ENCODE measurements at places on chromosomes 13 and 19.
A peak's percentile ranks its signal among the peaks of the same experiment; 100 is the strongest.

DNA sequence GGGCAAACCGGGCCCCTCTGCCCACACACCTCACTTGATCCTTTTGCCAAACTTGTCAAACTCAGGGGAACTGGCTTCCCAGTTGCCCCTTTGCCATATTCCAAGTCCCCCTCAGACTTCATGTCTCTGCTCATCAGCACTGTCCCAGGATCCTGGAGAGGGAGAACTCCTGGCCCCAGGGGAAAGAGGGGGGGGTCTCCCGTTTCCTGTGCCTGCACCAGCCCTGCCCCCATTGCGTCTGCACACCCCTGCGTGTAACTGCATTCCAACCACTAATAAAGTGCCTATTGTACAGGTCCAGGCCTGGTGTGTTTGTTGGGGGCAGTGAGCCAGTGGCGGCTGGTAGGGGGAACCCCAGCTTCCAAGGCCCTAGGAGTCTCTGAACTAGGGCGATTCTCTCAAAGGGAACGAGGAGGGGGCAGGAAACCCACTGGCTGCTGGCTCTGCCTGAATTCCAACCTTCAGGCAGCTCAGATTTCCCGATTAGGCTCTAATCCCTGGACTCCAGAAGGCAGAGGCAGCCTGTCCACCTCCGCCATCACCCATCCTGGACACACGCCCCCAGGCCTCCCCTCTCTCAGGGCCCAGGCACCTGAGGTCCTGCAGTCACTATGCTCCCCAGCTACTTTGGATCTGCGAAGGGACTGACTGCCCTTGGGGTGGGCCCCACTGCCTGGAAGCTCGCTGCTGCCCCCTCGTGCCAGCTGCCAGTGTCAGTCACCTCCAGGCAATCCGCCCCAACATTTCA is 9.7 kb upstream of the ILF3 start:
- peak; percentile 79 for DNase-seq

DNA sequence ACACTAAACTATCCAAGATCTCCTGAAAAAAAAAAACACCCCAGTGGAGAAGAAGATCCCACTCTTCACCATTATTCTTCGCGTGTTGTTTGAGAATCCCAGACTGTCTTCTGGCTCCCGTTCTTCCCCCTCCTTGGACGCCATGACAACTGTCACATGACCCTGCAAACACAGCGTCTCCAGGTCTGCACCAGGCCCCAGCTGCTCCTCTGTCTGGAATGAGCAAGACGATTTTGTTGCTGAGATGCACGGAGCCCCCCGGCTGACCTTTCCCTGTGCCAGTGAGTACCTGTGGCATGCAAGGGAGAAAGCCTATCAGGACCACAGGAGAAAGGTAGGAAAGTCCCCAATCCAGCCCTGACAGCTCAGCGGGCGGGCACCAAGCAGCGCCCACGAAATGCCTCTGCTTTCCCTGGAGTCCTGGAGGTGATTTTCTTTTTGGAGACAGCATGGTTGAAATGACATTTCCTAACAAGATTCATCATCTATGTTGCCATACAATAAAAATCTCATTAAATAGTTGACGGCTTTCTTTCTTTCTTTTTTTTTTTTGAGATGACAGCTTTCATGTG is at the start of gene CFAP97D2:
Gene CFAP97D2, plus strand, starts transcription at position 171 of the 572 bp plus-strand sequence. Its CDS starts 74 bp downstream, at position 245.
- no peak for DNase-seq

DNA sequence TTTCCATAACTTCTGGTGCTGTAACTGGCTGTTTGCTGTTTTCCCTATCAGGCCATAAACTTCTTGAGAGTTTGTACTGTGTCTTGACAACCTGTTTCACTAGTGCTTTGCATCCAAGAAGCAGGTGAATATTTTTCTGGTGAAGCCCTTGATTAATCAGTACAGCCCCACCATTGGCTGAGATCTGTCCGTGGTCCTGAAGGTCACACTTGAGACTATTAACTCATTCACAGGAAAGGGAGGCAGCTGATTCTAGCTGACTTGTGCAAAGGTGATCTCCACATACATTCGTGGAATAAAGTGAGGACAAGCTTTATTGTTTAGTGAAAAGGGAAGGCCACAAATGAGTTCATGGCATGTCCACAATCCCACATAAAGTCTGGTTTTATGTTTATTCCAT is 61.4 kb upstream of the ZNF835 start:
- no peak for DNase-seq

DNA sequence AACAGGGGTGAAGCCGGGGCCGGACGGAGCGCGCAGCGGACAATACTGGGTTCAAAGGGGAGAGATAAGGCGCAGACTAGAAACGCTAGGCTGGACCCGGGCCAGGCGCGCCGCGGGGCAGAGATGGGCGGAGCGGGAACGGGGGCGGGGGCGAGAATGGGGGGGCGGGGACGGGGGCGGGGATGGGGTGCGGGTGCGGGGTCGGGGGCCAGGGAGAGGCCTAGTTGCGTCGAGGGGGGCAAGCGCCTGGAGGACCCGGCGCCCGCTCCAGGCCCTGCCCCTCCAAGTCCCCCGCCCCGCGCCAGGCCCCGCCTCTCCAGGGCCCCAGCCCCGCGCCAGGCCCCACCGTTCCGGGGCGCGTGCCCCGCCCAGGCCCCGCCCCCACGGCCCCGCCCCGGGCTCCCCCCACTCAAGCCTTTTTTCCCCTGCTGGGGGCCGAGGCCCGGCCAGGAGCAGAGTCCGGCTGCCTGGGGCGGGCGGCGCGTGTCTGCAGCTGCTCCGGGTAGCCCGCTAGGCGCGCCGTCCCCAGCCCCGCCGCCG is at the start of gene CERS4:
Gene CERS4, plus strand, starts transcription at position 449 of the 540 bp plus-strand sequence. CDS start 41,707 bp downstream, outside the sequence.
- DNase-seq, result peak; percentile 56

DNA sequence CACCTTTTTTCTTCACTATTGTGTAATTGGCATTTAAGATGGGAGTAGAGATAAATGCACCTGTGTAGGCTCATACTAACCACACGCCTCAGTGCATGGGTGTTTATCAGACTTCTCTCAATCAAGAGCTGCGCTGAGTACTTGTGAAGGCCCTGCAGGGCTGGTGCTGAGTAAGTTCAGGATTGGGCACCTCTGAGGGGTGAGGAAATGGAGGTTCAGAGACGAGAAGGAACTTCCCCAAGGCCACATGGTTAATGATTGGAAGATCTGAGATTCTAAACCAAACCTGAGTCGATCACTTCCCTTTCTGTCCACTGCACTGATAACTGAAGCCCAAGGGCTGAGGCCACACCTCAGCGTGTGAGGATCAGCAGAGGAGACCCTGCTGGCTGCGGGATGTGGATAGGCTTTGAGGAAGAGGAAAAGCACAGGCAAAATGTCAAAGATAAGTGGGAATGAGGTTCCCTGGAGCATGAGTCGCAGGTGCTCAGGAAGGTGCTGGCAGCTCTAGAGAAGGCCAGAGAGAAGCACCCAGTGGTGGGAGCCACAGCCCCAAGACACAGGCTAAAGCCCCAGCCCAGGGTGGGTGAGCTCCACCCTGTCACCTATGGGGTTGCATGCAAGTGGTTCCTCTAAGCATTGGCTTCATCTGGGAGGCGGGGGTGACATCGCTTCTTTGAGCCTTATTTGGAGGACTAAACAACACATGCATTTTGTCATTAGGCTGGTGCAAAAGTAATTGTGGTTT is 32.3 kb upstream of the GJB6 start:
- DNase-seq, result no peak

- DNase-seq, result no peak
Observed at GRCh38 chr13:42377640-42378382, 105.9 kb downstream of the AKAP11 start.

DNA sequence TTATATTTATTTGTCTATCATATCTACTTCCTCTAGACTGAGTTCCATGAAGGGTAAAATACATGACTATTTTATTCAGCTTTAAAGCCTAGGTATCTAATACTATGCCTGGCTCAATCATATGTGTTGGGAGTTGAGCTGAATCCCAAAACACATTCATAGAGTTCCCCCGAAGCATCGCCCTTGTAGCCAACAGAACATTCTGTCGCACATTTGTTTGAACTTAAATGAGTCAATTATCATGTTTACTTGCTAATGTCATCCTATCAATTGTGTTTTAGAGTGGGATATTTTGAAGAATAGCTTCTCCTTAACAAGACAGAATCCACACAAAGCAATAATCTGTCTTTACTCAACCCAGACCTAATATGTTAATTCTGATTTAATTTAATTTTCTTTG is 252.4 kb downstream of the HS6ST3 start:
- no peak for DNase-seq

- DNase-seq, result no peak
Observed at GRCh38 chr19:32164384-32164992, 180.9 kb upstream of the ZNF507 start.

- DNase-seq, result no peak
Observed at GRCh38 chr13:107244241-107244640, 676.3 kb upstream of the ARGLU1 start.

- DNase-seq, result no peak
Observed at GRCh38 chr13:60837806-60838205, 440.8 kb downstream of the TDRD3 start.

- DNase-seq, result no peak
Observed at GRCh38 chr19:426725-427445, 17.9 kb upstream of the C2CD4C start.

DNA sequence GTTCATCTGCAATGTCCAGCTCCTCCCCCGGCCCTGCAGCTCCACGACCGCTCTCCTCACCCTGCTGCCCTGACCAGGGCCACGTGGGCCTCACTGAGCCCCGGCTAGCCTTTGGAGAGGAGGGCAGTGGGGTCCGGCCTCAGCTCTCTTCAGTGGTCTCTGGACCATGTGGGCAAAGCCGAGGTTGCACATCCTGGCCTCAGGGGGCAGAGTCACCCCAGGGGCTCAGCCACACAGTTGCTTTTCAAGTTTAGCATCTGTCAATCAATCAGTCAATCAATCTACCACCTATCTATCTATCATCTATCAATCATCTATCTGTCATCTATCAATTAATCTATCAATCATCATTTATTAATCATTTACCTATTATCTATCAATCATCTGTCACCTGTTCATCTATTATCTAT is 3.0 kb upstream of the DIRAS1 start:
- no peak for DNase-seq

GRCh38 chr13:42021851-42022250 is 26.6 kb upstream of the DGKH start:
- no peak for DNase-seq

DNA sequence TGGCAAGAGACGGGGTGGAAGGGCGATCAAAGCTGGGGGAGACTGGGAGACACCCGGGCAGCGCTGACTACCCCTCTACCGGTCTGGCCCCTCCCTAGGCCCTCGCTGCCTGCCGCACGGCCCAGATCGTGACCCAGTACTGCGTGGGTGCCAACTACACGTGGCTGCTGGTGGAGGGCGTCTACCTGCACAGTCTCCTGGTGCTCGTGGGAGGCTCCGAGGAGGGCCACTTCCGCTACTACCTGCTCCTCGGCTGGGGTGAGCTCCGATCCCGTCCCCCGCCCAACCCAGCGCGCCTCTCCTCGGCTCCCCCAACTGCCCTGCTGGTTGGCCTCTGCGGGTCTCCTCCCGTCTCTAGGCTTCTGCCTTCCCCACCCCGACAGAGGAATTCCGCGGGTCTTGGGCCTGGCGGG is 8.8 kb downstream of the GIPR start:
- DNase-seq, result no peak

DNA sequence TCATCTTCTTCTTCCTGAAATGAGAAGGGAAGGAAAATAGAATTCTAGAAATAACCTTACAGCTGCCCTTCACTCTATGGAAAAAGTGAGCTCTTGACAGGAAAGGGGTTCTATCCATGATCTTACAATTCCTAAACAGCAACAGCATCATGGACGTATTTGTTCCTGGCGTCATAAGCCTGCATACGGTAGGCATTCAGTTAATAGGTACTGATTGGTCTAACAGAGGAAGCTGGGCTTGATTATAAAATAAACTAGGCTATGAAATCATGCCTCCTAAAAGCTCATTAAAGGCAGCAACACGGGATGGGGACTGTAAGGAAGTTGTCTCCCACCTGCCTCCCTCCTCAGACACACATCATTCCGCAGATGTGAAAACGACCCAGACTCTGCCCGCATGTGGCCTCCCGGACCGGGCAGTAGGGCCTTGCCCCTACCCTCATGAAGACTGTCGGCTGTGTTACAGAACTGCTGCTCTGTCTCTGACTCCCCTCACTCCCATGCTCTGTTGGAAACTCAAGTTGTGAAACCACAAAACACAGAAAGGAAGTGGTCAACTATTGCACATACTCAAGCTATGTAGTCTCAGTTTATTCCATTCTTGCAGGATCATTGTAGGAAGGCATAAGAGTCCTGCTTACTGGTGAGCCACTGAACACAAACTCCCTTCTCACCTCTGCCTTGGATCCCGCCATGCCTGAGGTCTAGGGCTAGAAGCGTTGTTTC is 129.8 kb downstream of the DLEU7 start:
- DNase-seq, result no peak

DNA sequence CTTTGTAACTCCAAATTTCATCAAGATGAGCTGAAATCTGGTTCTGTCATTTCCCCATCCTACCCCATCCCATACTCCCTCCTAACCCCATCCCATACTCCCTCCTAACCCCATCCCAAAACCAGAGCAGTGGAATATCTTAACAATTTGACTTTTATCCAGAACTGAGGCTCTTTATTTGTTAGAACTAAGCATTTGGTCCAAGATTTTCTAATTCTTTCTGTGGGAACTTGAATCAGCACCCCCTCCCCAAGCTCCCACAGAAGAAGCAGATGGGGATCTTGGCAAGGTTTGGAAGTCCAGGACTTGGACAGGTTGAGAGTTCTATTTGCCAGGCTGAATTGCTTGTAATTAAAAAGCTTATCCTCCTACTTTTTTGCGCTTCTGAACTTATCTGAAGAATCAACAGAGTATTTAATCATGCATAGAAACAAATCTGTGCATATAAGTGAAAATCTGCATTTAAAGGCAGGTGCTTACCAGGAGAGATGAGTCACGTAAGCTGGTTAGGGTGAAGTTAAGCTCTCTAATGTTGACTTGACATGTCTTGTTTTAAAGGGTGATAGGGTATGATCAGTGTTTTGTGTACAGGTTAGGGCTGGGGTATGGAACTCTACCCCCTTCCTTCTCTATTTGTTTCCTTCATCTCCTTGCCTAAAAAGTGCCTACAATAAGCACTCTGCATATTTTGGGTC is 111.1 kb downstream of the COG6 start:
- no peak for DNase-seq

DNA sequence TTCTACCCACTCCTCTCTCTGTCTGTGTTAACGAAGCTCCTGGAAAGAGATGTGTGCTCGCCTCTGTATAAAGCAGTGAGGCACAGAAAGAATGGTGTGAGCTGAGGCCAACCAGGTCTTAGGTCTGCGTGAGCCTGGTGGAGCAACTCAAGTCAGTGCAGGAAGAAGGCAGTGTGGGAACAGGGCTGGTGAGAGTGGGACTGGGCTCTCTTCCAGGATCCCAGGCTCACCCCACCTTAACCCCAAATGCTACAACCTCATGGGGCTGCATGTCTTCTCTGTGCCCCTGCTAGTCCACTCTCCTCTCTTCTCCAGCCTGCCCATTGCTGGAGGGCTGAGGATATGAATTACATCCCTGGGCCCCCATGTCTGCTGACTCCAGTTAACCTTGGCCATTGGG is 127.4 kb downstream of the DCT start:
- no peak for DNase-seq
